ENCODE measurements at places on chromosomes 1 and 21.

DNA sequence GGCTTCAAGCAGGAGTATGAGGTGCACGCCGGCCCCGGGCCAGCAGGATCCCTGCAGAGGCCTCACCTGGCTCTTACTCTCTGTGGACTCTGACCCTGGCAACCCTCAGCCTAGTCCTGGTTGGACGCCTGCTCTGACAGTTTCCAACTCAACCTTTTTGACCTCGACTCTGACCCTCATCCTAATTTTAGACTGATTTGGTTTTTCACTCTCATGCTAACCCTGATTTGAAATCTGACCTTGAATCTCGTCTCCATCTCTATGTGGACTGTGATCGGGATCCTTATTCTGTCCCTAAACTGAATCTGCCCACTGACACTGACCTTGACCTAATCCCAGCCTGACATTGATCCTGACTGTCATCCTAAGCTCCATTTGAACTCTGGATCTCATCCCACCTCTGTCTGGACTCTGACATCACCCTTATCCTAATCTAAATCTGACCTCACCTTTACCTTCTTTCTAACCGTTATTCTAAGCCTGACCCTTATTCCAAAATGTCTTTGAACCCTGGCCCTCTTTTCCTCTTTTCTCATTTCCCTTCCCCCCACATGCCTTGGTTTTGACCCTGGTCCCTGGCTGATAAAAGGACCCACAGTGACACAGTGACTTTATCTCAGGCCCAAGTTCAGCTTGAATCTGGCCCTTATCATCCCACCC lies 67.8 kb downstream of the PTPRU start:
- DNase-seq = no peak

DNA sequence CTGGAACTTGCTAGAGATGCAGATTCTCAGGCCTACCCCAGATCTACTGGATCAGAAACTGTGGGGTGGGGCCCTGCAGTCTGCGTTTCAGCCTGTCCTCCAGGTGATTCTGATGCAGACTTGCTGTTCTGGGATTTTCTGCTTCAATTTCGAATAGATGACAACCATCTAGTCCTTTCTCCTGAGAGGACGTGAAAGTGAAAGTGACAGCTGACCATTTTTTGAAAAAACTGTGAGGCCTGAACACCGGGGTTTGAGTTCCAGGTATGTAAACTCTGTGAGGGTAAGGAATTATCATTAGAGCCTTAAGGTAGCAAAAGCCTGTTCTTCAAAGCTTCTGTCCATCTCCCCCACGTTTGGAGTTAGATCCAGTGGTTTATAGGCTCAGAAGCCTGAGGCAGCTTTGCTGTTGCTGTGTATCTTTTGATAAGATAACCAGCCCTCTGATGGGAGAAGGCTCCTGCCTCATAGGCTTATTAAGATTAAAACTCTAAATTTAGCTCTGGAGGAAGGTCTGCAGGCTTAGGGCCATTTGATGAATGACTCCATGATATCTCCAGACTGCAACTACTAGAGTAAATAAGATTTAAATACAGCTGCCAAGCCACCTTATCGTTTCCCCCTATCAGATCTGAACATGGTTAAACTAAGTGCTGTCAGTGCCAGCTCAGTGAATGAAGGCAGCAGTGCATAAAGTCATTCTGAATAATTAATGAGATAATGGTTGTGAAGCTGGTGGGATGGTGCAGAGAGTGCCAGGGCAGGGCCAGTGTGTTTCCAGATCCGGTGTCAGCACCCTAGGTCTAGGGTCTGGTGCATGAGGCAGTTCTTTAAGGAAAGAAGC lies 335.2 kb downstream of the HHAT start:
- no peak for DNase-seq

- peak; percentile 86 for DNase-seq
Observed at GRCh38 chr1:93878501-93878888, 511 bp downstream of the DNTTIP2 start.

- no peak for DNase-seq
Observed at GRCh38 chr1:79603843-79604242, 597.3 kb upstream of the ADGRL4 start.

- DNase-seq = no peak
Observed at GRCh38 chr1:175179837-175180590, 12.6 kb downstream of the KIAA0040 start.

DNA sequence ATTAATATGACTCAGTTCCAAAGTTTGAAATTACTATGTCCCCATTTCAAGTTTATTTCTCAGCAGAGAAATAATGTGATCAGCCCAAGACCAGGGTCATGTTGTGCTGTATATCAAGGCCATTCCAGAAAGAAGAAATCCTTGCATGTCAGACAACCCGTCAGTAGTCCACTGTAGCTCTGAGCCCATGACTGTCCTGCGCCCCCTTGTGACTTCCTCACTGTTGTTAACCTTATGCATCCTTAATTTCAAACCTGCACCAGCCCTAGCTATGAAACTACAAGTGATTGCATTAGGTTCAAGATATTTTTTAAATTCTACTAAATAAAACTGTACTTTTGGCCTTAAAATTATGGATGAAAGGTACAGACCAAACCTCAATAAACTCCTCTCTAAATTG lies 133.0 kb downstream of the LRRC7 start:
- peak; percentile 22 for DNase-seq

- no peak for DNase-seq
Observed at GRCh38 chr1:117653732-117654492, 48.1 kb downstream of the TENT5C start.

DNA sequence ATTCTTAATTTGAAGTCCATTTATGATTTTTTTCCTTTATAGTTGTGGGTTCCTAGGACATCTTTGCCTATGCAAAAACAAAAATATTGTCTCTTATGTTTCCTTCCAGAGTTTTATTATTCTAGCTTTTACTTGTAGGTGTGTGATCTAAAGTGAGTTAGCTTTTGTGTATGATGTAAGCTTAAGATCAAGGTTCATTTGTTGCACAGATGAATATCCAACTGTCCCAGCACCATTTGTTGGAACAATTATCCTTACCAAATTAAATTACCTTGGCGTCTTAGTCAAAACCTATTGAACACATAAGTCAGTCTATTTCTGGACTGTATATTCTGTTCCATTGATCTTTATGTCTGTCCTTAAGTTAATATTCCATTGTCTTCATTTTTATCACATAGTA lies 337.6 kb downstream of the ZP4 start:
- no peak for DNase-seq

GRCh38 chr1:20266642-20267041 lies 24.0 kb upstream of the VWA5B1 start:
- DNase-seq = no peak

DNA sequence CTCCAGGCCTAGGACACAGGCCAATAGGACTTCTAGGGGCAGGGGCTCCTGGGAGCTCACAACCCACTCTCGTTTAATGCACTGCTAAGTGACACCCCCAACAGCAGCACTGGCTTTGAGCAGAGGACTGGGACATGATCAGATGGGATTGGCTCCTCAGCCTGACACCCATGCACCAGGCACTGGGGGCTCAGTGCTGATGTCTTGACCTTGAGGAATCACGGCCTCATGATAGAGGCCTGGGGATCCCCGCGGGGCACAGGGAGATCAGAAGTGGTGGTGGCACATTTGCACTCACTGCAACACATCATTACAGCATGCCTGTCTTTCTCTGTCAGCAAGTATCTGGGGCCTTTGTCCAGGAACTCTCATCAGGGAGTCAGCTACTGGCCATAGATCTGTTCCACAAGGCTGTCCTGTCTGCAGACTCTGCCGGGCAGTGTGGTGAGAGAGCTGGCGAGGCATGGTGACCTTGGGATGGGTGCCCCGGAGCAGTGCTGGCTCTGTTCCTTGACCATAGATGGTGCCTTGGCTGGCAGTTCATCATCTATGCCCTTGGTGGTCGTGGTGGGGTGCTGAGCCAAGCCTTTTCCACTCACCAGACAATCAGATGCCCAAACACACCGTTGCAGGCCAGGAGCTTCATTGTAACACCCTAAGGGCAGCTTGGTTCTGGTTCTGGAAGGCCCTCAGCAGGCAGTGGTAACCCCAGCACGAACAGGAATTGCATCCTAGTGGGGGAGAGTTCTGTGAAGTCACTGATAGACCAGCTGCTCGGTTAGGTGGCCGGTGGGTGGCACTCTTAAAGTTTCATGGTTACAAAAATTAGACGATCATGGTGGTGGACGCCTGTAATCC lies 22.2 kb upstream of the PARP1 start:
- no peak for DNase-seq

GRCh38 chr1:195472291-195472690 lies 1135.9 kb downstream of the KCNT2 start:
- DNase-seq = no peak

DNA sequence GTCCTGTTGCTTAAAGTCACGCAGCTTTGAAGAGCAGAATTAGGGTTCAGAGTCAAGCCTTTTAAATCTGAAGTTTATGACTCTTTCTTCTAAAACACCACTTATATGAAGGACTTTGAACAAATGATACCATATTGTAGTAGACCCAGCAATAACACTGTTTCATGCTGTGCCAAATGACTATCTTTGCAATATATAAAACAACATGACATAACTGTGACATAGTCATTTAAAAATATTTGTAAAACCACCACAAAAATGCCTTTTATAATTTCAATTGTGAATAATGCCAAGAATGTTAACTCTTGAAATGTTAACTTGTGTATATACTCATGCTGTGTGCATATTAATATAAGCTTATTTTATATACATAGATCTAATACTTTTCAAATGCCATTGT lies 452.1 kb upstream of the NEGR1 start:
- DNase-seq = no peak

GRCh38 chr1:183842795-183843144 lies 37.9 kb downstream of the RGL1 start:
- DNase-seq = no peak

- DNase-seq = peak; percentile 72
Observed at GRCh38 chr1:92583821-92584760, 97.4 kb upstream of the GFI1 start.

- DNase-seq = no peak
Observed at GRCh38 chr1:57036641-57037579, 71.1 kb upstream of the C8B start.

GRCh38 chr21:42427809-42428419 lies 24.2 kb downstream of the UBASH3A start:
- DNase-seq = no peak

DNA sequence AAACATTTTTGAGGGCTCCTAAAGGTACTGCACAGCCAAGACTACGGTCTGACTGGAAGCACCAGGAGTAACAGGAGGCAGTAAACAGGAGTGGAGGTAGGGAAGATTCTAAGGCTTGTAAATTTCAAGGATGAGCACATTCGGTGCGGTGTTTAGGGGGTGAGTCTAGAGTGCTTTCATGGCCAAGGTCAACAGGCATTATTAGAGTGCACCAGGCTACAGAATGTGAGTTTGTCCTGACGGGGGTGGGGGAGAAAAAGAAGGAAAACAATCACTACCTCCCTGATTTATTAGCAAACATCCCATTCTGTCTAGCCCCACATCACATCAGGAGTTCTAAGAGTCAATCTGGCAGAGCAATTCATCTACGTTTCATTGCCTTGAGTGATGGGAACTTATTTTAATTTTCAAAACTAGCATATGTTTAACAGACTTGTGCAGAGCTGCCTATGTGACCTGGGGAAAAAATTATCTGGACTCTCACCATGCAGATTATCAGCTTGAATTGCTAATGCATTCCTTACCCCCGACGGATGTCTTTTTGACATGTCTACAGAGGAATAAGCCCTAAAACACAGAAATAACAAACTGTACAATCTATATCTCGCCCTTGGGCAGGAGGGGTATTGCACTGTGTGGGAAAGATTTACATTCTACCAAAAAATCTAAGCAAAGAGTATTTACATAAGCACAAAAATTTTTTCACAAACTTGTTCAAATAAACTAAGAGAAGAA lies 45.0 kb downstream of the APP start:
- no peak for DNase-seq

GRCh38 chr1:54212872-54213271 lies 12.9 kb downstream of the MRPL37 start:
- DNase-seq = no peak

- no peak for DNase-seq
Observed at GRCh38 chr1:60388092-60388987, 314.8 kb upstream of the C1orf87 start.

DNA sequence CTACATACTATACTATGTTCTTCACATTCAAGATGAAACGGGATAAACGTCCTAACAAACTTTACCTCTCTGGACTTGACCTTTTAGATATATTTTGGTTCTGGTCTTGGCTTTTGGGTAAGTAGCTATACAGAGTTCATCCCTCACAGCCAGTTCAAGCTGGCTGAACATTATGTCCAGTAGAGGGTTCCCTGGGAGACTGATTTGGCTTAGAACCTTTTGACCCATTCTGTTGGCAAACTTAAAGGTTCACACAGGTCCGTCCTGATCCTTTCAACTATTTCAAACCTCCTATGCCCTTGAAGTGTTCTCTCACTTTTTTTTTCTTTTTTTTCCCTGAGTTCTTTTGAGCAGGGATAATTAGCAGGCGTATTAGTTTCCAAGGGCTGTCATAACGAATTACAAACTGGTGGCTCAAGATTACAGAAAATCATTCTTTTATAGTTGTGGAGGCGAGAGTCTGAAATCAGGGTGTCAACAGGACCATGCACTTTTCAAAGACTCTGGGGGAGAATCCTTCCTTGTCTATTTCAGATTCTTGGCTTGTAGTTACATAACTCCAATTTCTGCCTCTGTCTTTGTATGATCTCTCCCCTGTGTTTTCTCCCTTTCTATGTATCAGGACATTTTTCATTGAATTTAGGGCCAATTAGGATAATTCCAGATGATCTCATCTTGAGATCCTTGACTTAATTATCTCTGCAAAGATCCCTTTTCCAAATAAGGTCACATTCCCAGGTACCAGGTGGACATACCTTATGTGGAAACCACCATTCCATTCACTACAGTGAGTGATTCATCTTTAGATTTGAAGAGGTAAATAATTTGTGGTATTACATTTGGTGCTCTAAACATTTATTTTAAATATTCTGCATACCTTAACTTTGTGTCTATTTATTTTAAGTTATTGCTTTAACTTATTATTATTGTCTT lies 257.4 kb upstream of the USP25 start:
- DNase-seq = no peak

DNA sequence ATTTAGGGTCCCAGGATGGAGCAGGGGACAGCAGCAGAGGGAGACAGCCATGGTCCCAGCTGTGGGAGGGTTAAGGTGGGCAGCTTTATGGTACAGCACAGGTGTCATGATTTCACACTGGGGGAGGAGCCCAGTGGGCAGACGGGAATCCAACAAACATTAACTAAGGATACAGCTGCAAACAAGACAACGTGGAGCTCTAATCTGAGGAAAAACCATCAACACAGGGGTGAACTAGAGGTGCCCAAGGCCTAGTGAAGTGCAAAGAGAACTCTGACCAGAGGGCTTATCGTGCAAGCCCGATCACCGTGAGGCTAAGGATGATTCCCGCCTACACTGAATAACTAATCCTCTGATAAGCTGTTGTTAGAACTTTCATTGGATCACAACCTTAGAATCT lies 18.7 kb downstream of the ECE1 start:
- DNase-seq = no peak
